NCI-H524 treated with DMSO at 0.1 percent for 48 hours (cell line): ENCODE measurements at places on chromosomes 2 and 18.

GRCh38 chr18:29174891-29175290 is 998.0 kb upstream of the CDH2 start:
- DNase-seq = no peak

GRCh38 chr2:56505885-56506284 is 322.1 kb downstream of the CCDC85A start:
- DNase-seq = no peak

DNA sequence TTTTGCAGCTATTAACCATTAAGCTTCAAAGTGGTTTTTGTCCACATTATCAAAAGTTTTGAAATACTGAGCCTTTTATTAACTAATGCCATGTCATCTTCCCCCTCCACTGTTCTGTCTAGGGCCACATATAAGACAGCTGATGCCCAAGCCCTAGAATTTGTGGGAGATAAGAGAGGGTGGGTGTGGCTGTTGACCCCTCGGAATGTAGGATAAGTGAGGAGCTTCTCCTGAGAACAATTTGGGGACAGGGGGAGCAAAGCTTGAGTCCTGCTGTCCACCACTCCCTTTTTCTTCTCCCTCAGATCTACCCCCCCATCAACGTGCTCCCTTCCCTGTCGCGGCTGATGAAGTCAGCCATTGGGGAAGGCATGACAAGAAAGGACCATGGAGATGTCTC is 14.3 kb upstream of the ANKRD53 start:
- DNase-seq = no peak

DNA sequence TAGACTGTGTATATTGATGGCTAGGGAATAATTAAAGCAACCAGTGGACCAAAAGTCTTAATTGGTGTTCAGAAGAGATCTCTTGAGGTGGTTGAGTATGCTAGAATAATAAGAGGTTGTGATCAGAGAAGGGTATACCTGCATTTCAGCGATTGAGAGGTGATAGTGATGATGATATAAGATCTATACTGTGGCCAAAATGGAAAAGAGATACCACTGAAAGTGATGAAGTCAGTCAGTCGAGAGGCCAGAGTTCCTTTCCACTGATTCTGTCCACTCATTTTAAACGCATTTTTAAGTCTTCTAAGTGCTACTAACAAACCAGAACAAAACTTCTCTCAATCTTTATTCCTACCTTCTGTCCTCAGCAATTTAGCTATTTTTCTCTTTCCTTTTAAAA is 32.9 kb downstream of the ACTR3 start:
- no peak for DNase-seq

DNA sequence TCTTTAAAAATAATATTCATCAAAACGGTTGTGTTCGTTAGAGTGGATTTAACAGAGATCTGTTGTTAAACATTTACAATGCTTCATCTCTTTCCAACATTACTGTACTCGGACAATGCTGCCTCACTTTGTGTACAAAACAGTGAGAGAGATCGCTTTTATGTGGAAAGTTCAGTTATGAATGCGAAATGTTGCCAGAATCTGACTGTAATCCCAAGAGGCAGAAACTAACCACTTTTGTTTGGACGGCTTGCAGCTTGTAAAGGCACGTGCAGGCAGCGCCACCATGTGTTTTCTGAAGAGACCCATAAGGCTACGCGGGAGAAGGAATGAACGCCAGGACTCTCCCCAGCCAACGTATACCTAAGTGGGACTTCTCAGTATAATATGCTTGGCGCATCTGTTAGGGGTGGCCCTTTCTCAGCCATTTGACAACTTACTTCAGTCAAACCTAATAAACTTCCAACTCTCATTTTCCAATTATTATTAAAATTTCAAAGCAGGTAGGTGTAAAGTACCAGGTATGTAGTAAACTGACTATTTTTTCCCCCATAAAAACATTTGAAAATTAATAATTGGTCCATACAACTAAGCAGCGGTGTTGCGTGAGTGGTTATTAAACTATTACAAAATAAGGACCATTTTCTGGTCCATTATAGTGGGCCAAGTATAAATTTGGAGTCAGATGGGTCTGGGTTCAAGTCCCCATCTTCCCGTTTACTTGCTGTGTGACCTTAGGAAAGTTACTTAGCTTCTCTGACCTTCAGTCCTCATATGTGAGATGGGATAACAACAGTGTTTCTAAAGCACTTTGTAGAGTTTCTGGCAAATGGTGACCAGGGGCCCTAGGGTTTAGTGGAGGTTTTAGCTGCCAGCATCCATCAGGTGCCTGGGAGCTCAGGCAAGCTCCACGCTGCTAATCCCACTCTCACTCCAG is 5.6 kb upstream of the NAPG start:
- DNase-seq = peak; percentile 47

DNA sequence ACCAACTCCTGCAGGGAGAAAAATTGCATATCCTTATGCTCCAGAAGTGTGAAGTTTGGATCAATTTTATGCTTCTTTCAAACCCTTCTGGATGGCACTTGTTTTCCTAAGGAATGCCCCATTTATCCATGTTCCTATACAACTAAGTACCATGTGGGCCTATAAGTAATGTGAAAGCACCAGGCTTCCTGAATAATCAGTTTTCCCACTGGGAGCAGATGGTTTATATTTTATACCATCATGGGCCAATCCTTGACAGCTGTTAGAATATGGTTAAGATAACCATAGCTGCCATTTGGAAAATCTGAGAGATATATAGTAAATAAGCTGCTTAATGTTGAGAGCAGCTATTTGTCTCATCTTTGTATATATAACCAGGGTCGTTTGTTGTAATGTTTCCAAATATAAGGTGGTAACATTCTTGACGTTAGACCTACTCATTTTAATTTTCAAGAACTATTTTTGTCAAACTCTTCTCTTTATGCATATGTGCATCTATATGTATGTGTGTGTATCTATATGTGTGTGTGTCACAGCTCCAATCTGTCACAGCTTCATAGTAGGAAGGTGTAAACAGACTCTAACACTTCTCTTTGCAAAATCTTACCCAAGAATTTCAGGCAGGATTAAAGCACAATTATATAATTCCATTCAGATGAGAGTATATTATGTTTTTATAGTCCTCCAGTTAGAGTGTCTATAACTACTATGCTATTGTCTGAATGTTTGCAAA is 458.7 kb upstream of the GCFC2 start:
- peak; percentile 59 for DNase-seq
